GM18507 (cell line): ENCODE measurements at places on chromosomes 5 and 9.

GRCh38 chr9:29044959-29045358 lies 1471.7 kb upstream of the C9orf72 start:
- DNase-seq: no peak

- no peak for DNase-seq
These were observed 7.5 kb upstream of the TOR2A start for GRCh38 chr9:127742435-127743088.

DNA sequence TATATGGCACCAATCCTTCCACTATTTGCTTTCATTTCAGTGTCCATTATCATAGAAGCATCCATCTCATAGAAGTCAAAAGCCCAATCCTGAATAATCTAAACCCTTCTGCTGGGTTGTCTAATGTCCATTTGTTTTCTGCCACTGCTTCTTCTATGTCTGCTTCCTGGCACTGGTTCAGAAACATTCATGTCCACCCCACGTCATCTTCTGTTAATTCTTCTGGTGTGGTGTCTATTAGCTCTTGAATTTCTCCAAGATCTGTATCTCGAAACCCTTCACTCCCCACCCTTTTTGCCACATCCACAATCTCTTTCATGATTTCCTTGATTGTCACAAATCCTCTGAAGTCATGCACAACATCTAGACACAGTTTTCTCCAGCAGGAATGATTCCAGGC lies 23.2 kb upstream of the GOLGA1 start:
- DNase-seq: no peak

DNA sequence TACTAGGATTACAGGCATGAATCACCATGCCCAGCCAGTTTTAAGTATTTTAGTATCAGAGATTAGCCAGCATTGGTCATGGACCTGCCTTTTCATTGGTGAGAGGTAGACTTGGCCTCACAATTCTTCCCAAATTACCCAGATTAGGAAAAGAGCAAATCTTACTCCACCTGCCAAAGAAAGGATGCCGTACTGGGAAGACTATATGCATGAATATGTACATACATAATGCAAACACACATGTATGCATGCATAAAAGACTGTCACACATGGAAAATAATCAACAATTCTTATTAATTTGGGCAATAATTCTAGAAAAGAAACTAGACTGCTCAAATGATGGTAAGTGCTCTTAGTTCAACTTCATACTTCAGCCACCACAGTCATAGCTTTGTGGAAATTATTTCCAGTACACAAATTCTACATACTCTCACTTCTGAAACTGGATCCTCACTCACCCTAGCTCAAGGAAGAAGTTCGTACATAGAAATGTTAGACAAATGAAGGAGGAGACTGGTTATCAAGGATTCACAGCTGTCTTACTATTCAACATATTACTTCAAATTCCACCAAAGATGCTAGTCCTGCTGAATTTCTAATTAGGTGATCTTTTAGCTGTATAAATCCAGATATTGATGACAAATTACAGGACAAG lies 73.7 kb downstream of the MINAR2 start:
- no peak for DNase-seq

DNA sequence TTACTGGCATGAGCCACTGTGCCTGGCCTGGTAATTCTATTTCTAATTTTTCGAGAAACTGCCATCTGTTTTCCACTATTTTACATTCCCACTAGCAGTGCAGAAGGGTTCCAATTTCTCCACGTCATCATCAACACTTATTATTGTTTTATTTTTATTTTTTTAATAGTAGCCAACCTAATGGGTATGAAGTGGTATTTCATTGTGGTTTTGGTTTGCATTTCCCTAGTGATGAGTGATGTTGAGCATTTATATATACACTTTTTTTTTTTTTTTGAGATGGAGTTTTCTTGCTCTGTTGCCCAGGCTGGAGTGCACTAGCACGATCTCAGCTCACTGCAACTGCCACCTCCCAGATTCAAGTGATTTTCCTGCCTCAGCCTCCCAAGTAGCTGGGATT lies 28.3 kb downstream of the WWC1 start:
- no peak for DNase-seq

GRCh38 chr5:8135742-8136141 lies 266.8 kb downstream of the MTRR start:
- no peak for DNase-seq

GRCh38 chr5:15791274-15791673 lies 291.3 kb downstream of the FBXL7 start:
- no peak for DNase-seq
